ENCODE measurements at places on chromosomes 4 and X.

DNA sequence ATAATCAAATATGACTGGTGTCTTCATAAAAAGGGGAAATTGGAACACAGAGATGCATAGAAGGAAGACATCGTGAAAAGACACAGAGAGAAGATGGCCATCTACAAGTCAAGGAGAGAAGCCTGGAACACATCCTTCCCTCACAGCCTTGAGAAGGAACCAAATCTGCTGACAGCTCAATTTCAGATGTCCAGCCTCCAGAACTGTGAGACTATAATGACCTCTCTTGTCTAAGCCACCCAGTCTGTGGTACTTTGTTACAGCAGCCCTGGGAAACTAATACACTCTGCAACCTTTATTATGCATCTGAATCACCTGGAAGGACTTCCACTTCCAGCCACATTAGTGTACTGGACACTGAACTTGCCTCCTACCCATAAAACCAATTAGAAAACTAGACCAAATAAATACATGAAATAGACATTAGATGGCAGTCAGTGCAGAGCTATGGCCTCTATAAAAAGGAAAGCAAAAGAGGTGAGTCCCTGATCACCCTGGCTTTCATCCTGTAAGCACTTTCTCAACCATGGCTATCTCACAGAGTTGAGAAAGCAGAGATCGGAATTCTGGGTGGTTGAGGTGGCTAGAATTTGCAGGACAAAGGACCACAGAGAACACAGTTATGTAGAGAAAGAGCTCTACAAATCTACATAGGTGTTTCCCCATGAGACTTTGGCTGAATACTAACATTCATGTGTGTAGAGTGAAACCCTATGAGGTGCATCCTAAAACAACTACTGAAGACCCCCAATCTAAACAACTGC is 25.7 kb downstream of the GAB3 start:
- DNase-seq: no peak

- peak; percentile 17 for DNase-seq
Observed at GRCh38 chrX:154020536-154021115, 924 bp upstream of the IRAK1 start.

GRCh38 chrX:9279234-9279544 is 185.7 kb upstream of the TBL1X start:
- peak; percentile 34 for DNase-seq

DNA sequence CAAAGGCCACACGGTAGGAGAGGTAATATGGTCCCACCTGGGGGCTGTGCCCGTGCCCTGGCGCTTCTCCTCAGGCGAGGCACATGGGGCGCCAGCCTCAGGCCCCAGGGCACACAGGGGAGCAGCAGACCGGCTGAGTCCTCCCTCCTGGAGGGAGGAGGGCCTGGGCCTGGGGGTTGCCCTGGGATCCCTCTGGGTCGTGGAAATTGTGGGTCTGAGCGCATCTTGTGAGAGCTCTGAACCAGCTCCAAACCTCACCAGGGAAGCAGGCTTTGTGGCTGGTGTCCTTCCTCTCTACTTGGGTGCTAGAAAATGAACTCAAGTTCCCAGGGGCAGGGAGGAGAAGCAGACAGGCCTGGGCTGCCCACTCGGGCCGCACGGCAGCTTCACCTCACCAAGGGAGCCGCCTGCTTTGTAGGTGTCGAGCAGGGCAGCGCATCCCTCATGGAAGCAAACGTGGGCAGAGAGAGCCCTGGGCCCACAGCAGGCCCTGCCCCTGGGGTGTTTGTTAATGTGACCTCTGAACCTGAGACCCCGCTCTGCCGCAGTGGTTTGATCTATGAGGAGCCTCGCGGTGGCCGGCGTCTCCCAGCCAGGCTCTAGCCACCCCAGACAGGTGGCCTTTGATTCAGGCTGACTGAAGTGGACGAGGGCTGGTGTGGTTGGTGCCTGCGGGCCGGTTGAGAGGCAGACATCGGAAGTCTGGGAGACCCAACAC is 10.8 kb downstream of the HTRA3 start:
- no peak for DNase-seq
